Mesangial cell (primary cell): ENCODE measurements at places on chromosomes 5 and 9. TPM values are rescaled to one million over a fixed set of nuclear protein-coding genes. Genes with fewer than 3 reads are reported as not detected.

The ARL14EPL gene
- total RNA-seq = not detected in 2 replicates

The POLR3G gene
- 5.6 and 11.6 TPM in 2 replicates for total RNA-seq

The SLC36A2 gene
- total RNA-seq = not detected in 2 replicates

The EQTN gene
- total RNA-seq = not detected in 2 replicates

The GPR150 gene
- total RNA-seq = under 0.01 and 0.51 TPM in 2 replicates

The LEAP2 gene
- 0.16 TPM in 1 of 2 replicates, not detected in the other for total RNA-seq

The SOHLH1 gene
- not detected in 2 replicates for total RNA-seq

The SLC6A3 gene
- total RNA-seq = not detected in 2 replicates

The HRH2 gene
- total RNA-seq = 0.13 TPM in 1 of 2 replicates, not detected in the other

The PIGO gene
- 27.8 and 29.3 TPM in 2 replicates for total RNA-seq

The MAMDC2 gene
- 12.4 and 18.3 TPM in 2 replicates for total RNA-seq

The C9orf153 gene
- 0.16 TPM in 1 of 2 replicates, not detected in the other for total RNA-seq

The GMCL2 gene
- not detected in 2 replicates for total RNA-seq

The LCN9 gene
- not detected in 2 replicates for total RNA-seq

The ANKDD1B gene
- under 0.01 and 0.89 TPM in 2 replicates for total RNA-seq

The SPINK6 gene
- not detected in 2 replicates for total RNA-seq

The KIF12 gene
- 8.3 and 67.3 TPM in 2 replicates for total RNA-seq

The EIF4EBP3 gene
- total RNA-seq = 0.98 and 6.3 TPM in 2 replicates

The COL23A1 gene
- total RNA-seq = not detected in 2 replicates

The CDKN2B gene
- 17.6 and 21.8 TPM in 2 replicates for total RNA-seq

The C6 gene
- not detected in 2 replicates for total RNA-seq

The MZB1 gene
- not detected in 2 replicates for total RNA-seq

The MYMK gene
- total RNA-seq = not detected in 2 replicates

The CATSPER3 gene
- 0.13 and 0.16 TPM in 2 replicates for total RNA-seq

The RIMOC1 gene
- 8.0 and 8.2 TPM in 2 replicates for total RNA-seq

The PHF24 gene
- total RNA-seq = under 0.01 TPM in 1 of 2 replicates, not detected in the other

The GABRP gene
- not detected in 2 replicates for total RNA-seq

The EPB41L4A gene
- 4.2 and 8.6 TPM in 2 replicates for total RNA-seq

The PCDHB15 gene
- 0.16 and 1.0 TPM in 2 replicates for total RNA-seq

The SLC36A3 gene
- total RNA-seq = not detected in 2 replicates

The SPATA31C1 gene
- 0.13 and 0.16 TPM in 2 replicates for total RNA-seq

The PCDHB8 gene
- 0.25 TPM in 1 of 2 replicates, not detected in the other for total RNA-seq

The PCDHA9 gene
- under 0.01 TPM in 1 of 2 replicates, not detected in the other for total RNA-seq

The ZDHHC12 gene
- total RNA-seq = 111 and 159 TPM in 2 replicates

The TGFBI gene
- 494 and 856 TPM in 2 replicates for total RNA-seq

The BRINP1 gene
- total RNA-seq = 0.51 TPM in 1 of 2 replicates, not detected in the other

The DRD1 gene
- not detected in 2 replicates for total RNA-seq

The RNF20 gene
- 10.3 and 10.9 TPM in 2 replicates for total RNA-seq

The RAD23B gene
- 54.1 and 64.7 TPM in 2 replicates for total RNA-seq

The SCGB3A1 gene
- total RNA-seq = 0.38 and 3.9 TPM in 2 replicates

The PCDHGA3 gene
- 0.65 and 2.5 TPM in 2 replicates for total RNA-seq

The SEMA6A gene
- 0.98 and 14.2 TPM in 2 replicates for total RNA-seq

The LSM11 gene
- total RNA-seq = 2.2 and 2.3 TPM in 2 replicates

The BTNL3 gene
- total RNA-seq = not detected in 2 replicates

The SPATA31D4 gene
- not detected in 2 replicates for total RNA-seq

The PCDHA4 gene
- 0.16 and 1.3 TPM in 2 replicates for total RNA-seq

The TAS2R1 gene
- total RNA-seq = not detected in 2 replicates

The NPR3 gene
- 0.81 and 3.0 TPM in 2 replicates for total RNA-seq

The DAPK1 gene
- 41.1 and 71.0 TPM in 2 replicates for total RNA-seq
